ELF-1 (cell line): ENCODE measurements at places on chromosomes 5 and 9.

- no peak for DNase-seq
Measured at GRCh38 chr9:19470567-19470966, 61.8 kb downstream of the ACER2 start.

GRCh38 chr5:140608722-140609121 is 24.3 kb downstream of the CD14 start:
- no peak for DNase-seq

DNA sequence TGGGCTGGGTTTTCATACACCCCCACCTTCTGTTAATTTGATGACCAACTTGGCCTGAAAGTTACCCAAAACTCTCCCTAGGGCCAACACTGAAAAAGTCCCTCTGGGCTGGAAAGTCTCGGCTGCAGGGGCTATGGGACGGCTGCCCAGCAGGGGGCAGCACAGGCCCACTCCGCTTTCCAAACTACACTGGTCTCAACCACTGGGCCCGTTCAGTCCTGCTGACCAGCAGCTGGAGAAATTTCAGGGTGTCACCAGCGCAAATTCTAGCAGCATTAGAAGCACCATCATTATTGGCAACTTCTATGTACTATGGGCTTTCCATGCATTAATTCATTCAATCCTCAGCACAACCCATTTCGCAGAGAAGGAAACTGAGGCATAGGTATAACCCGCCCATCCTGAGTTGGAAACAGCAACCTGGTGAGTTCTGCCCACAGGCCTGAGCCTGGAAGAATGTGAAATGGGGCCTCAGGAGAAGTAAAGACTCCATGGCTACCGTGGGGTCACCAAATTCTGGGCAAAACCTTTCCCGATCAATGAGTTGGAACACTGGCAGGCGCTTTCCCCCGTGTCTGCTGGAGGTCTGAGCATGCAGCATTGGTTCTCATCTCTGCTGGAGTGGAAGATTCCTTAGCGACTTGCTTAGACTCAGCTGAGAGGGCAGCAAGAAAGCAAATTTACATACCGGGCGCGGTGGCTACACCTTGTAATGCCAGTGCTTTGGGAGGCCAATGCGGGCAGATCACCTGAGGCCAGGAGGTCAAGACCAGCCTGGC is 9.7 kb downstream of the ORM2 start:
- DNase-seq: peak; percentile 77

- DNase-seq: no peak
Measured at GRCh38 chr9:470552-471194, 256.0 kb downstream of the DOCK8 start.

- DNase-seq: no peak
Measured at GRCh38 chr5:34564710-34565235, 91.4 kb upstream of the RAI14 start.

DNA sequence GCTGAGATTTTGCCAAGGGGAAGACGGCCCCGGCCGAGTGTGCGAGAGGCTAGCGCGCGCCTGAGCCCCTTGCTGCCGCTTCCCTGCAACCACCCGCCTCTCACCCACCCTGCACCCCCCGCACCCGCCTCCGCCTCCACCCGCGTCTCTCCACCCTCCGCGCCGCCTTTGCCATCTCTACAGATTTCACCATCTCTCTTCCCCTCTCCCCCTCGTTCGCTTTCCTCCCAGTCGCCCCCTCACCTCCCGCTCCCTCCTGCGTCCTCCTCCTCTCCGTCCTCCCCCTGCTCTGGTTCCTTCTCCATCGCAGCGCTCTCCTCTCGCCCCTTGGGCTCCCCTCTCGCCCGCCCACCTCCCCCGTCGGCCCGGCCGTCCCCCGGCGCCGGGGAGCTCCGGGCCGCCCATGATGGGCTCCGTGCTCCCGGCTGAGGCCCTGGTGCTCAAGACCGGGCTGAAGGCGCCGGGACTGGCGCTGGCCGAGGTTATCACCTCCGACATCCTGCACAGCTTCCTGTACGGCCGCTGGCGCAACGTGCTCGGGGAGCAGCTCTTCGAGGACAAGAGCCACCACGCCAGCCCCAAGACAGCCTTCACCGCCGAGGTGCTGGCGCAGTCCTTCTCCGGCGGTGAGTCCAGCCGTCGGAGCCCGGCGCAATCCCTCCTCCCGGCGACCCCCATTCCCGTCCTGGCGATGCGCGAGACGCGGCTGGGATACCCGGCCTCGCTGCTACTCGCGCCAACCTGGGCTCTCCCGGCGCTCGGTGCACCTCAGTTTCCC is at the start of gene PRDM12:
PRDM12 (plus strand) TSS at position 344 of the 778 bp plus-strand sequence; CDS start at position 404, 60 bp downstream.
- DNase-seq: peak; percentile 38

GRCh38 chr9:125332527-125332926 is 70.9 kb downstream of the GAPVD1 start:
- no peak for DNase-seq

GRCh38 chr5:55036477-55036876 is 12.4 kb downstream of the GZMK start:
- no peak for DNase-seq
